G401 (cell line): ENCODE measurements at places on chromosomes 4 and X. TPM values are rescaled to one million over a fixed set of nuclear protein-coding genes. Genes with fewer than 3 reads are reported as not detected.

DNA sequence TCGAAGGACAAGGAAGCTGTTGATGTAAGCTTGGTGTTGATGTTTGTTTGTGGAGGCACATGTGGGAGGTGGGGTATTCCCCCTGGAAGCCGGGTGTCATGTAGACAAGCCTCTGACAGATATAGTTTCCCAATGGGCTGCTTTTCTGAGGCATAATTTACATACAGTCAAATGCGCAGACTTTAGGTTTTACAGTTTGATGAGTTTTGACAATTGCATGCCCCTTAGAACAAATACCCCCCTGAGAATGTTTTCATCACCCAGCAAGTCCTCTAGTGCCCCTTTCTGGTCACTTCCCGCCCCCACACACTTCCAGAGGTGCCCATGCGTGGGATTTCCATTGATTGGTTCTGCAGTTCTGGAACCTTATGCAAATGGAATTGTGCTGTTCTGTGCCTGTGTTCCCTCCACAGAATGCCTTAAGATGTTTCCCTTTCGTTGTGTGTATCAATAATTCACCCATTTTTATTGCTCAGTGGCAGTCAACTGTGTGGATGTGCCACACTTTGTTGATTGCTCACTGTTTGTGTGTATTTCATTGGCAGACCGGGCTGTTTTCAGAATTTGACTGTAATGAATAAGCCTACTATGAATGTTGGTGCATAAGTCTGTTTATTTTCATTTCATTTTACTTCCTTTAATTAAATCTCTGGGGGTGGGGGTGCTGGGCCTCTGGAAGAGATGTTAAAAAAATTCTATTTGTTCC, 8.5 kb downstream of the EVC start:
- no peak for DNase-seq

- no peak for DNase-seq
Observed at GRCh38 chr4:182922501-182923284, 5.5 kb upstream of the DCTD start.

GRCh38 chrX:107716816-107717700, 58.5 kb downstream of the TSC22D3 start:
- peak; percentile 90 for DNase-seq

- no peak for DNase-seq
Observed at GRCh38 chr4:150609131-150609530, 27.2 kb downstream of the MAB21L2 start.

CT83 gene
- not detected in 2 replicates for total RNA-seq

BEX1 gene
- total RNA-seq: 273 and 377 TPM in 2 replicates

GABRG1 gene
- not detected in 2 replicates for total RNA-seq
